ENCODE measurements at places on chromosomes 1 and 21.

DNA sequence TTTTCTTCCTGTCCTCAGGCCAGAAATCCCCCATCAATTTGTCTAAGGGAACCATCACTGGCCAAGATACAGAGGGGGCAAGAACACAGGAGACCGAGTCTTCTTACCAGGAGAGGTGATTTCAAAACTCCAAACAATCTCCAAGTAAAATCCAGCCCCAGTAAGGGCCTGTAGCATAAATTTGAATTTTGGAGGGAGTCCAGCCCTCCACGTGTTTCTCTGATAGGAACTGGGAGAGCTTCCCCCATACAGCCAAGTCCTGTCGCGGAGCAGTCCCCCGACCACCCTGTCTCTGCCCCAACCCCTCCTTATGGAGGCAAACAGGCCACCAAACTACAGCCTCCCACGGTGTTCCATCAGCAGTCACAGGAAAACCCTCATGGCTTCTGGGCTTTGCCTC lies 32.4 kb upstream of the GPR157 start:
- DNase-seq: no peak

GRCh38 chr1:235767795-235768194 lies 98.9 kb downstream of the LYST start:
- DNase-seq: no peak

GRCh38 chr1:94981575-94981973 lies 54.7 kb upstream of the CNN3 start:
- DNase-seq: no peak

DNA sequence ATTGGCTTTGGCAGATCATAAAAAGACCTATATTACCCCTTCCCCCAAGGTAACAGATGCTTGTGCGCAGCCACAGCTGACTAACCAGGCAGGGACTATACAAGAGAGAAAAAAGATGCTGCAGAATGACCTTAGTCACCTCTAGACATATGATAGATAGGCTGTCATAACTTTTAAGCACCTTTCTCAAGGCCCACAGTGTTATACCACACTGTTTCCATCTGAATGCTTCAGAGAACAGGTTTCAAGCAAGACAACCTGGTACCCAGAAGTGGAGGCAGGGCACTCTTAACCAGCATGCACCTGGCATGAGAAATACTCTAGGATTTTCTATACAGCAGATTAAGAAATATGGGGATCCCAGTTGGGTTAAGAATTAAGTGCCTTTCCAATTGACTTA lies 12.8 kb upstream of the OVAAL start:
- DNase-seq: no peak

DNA sequence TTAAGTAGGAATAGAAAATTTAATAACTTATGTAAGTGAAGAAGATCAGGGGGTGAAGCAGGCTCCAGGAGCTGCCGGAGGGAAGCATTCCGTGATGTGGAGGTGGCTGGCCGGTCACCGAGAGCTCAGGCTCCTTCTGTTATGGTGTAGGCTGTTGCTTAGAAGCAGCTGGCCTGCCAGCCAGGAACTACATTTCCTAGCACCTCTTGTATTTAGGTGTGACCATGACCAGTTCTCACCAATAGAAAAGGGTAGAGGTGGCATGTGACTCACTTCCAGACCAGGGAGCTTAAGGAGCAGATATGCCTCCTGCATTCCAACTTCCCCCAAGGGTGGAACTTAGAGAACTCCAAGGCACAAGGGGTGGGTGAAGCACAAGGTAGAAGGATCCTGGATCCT lies 120.7 kb downstream of the ACTL8 start:
- DNase-seq: no peak

- DNase-seq: no peak
Observed at GRCh38 chr1:9990944-9991343, 6.1 kb upstream of the RBP7 start.

- peak; percentile 14 for DNase-seq
Observed at GRCh38 chr1:59079434-59080140, 217.3 kb upstream of the FGGY start.

DNA sequence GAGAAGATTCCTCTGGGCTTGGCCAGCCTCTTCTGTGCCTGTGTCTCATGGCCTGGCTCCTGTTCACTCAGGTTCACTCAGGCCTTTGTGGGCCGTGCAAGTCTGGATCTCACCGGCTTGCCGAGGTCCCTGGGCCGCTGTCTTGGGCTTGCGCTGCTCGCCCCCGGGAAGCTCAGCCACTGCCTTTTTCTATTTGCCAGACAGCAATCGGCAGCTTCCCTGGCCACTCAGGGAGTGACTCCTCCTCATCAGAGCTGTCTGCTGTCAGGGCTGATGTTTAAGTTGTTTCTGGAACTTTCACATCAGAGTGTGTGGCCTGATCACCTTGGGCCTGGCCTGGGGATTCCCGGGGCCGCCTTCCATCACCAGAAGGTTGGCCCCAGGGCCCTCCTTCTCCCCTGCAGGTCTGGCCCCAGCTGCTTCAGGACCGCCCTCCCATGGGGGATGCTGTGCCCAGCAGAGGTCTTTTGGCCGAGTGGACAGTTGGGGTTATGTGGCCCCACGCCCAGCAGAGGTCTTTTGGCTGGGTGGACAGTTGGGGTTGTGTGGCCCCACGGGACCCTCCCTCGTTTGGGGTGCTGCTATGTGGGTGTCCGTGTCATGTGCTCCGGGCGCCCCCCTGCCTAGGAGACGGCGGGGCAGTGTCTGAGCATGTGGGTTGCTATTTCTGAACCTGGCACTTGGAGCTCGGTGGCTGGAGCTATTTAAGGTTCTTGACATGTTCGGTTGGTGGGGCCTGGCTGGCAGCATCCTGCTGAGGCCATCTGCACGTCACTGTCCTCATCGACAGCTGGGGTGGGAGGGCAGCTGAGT lies 12.5 kb downstream of the SLX9 start:
- no peak for DNase-seq

DNA sequence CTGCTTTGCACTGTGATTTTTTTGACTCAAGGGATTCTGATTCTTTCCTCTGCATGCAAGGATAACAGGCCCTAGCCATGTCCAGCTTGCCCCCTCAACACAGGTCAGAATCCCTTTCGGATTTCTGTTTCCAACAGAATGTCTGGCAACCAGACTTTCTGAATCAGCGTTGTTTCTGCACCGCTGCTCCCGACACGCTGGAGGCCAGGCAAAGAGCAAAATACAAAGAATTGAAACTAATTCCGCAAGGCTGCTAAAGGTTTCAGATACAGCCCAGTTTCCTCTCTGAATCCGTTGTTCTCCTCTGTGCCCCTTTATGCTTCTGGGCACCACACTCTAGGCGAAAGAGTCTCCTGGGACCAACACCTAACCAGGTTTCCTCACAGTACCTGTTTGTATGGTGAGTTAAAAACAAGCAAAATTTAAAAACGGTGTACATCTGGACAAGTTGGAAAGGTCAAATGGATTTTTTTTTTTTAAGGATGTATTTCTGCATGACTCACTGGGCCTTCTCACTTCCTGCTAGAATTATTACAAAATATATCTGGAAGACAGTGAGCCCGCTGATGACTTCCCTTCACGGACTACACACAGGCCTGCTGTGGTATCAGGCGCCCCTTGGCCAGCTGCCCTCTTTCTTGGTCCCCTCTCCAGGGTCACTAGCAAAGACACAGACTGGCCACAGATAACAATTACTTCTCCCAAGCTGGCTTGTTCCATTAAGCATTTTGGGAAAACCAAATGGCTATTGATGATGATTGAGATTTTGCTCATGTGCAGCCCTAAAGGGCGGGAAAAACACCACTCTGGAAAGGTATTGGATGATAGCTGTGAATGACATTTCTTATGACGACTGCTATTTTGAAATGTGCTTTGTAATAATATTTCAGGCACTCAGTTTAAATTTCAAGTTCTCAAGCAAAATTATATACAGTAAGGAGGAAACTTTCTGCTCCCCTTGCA lies 118.3 kb downstream of the TGFB2 start:
- DNase-seq: no peak

DNA sequence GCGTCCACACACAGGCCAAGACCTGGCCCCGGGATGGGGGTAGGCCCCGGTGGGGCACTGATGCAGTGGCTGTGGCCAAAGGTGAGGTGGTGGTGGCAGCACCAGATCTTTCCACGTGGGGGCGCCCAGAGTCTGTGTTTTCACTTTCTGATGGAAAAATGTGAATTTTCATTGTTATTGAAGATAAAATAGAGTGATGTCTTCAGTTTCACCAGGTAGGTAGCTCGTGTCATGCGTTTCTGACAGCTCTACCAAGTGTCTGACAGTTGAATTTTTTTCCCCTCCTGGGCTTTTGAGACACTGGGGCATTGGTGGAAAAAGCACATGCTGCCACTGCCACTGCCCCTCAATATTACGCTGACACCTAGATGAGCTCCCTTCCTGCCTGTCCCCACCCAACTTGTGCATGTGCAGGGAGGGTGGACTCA lies 40.0 kb upstream of the MAGOH start:
- peak; percentile 34 for DNase-seq
